ENCODE measurements at places on chromosomes 5 and 9.
A peak's percentile ranks its signal among the peaks of the same experiment; 100 is the strongest.

- DNase-seq, result no peak
These were observed 72.0 kb downstream of the ANKRD33B start for GRCh38 chr5:10635867-10636350.

DNA sequence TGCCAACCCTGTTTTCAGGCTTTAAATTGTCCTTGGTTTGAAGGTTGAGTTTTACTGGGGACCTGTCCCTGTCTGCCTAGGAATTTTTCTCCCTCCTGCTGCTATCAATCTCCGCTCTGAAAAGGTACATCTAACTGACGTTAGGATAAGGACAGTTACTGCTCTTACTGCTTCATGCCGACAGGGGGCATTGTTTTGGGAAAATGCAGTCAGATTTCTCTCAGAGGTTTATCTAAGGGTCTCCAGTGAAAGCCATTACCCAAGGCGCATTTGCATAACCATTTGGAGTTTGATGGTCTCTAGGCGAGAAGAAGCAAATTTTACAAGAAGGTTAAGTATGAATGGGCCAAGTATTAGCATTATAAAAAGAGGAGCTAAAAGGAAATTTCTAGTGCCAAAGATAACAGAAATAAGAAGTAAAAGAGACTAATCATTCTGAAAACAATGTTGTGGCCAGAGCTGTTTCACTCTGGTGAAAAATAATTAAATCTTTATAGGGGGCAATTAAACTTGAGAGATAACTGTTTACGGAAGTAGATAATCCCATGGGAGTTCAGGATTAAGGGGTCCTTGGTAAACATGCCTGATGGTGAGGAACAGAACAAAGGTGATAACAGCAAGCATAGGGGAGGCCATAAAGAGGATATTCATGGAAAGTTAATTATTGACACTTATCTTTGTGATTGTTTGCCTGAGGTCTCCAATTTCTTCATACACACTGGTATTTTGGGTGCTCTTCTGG is 605.0 kb downstream of the MTRR start:
- DNase-seq, result no peak

GRCh38 chr9:110809038-110809595 is 140.5 kb downstream of the MUSK start:
- DNase-seq, result no peak

DNA sequence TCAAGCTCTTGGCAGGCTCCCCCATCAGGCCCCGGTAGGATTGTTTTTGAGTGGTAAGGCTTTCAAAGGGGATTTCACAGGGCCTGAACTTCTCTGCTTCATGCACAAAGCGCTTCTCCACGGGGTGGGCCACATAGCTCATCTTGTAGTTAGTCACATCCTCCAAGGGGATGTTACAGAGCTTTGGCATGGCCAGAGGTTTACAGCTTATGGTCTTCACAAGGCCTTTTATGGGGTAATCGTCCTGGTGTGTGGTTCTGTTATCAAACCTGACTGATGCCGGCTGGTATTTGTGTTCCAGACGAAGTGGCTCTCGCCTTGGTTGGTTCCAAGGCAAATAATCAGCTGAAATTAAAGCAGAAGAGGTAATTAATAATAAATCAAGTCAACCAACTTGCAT is 104.3 kb downstream of the SAXO1 start:
- no peak for DNase-seq

DNA sequence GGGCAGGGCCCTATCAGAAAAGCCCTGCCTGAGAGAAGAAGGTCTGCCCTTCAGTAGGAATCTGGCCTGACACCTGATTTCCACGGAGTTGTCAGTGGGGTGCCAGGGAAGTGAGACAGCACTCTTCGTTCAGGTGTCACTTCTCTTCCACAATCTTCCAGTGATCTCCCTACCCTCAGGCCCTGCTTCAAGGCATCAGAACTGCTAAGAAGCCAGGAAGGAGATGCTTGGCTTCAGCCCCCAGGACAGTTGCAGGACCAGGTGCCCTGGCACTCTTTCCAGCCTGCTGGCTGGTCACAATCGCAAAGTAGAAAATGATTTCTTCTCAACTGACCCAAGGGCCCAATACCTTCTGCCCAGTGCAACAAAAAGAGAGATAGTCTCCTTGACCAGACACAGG is 50.3 kb downstream of the SPOCK1 start:
- DNase-seq, result no peak

GRCh38 chr5:122089096-122090013 is 11.3 kb upstream of the LOX start:
- peak; percentile 86 for DNase-seq
